ENCODE measurements at places on chromosomes 1 and 21. TPM values are rescaled to one million over a fixed set of nuclear protein-coding genes. Genes with fewer than 3 reads are reported as not detected.

Gene FAM163A
- under 0.01 TPM for total RNA-seq

Gene MYBPH
- not detected for total RNA-seq

Gene A3GALT2
- not detected for total RNA-seq

Gene TBX15
- under 0.01 TPM for total RNA-seq

Gene TEDDM1
- not detected for total RNA-seq

Gene MAN1C1
- total RNA-seq = 0.54 TPM

Gene ADORA3
- total RNA-seq = 0.54 TPM

Gene CYP4A22
- total RNA-seq = under 0.01 TPM

Gene SLAMF9
- under 0.01 TPM for total RNA-seq

Gene LENEP
- total RNA-seq = 0.54 TPM

Gene PCBP3
- 7.0 TPM for total RNA-seq

Gene DNAI4
- 2.2 TPM for total RNA-seq

Gene IGFN1
- total RNA-seq = not detected

Gene FCRL6
- under 0.01 TPM for total RNA-seq

Gene HAO2
- total RNA-seq = not detected

Gene NOTCH2
- 119 TPM for total RNA-seq

Gene BTBD8
- total RNA-seq = 3.5 TPM

Gene ELK4
- total RNA-seq = 11.6 TPM

Gene NEK7
- 28.0 TPM for total RNA-seq

Gene CNR2
- total RNA-seq = 1.3 TPM

Gene IL12RB2
- total RNA-seq = 22.4 TPM

Gene ZFP69
- 2.7 TPM for total RNA-seq

Gene EXTL2
- total RNA-seq = 8.1 TPM

Gene RWDD3
- 7.3 TPM for total RNA-seq

Gene PRDM16
- 19.9 TPM for total RNA-seq

Gene FAM43B
- under 0.01 TPM for total RNA-seq

Gene FAAH
- total RNA-seq = 14.8 TPM

Gene FOXO6
- 0.27 TPM for total RNA-seq

Gene LYPD8
- total RNA-seq = 0.54 TPM

Gene PGD
- 148 TPM for total RNA-seq

Gene LCE3D
- not detected for total RNA-seq

Gene KRTAP10-8
- total RNA-seq = not detected

Gene SPRR4
- not detected for total RNA-seq

Gene FALEC
- total RNA-seq = 0.27 TPM

Gene SUSD4
- total RNA-seq = not detected

Gene ALPL
- total RNA-seq = 0.81 TPM

Gene PTPN7
- total RNA-seq = 167 TPM

Gene PRAMEF17
- not detected for total RNA-seq

Gene CELA2B
- not detected for total RNA-seq

Gene INSRR
- under 0.01 TPM for total RNA-seq

Gene SPRR2B
- total RNA-seq = not detected

Gene KCNN3
- total RNA-seq = under 0.01 TPM

Gene TNNT2
- total RNA-seq = not detected

Gene CASQ1
- not detected for total RNA-seq

Gene TNFRSF9
- total RNA-seq = under 0.01 TPM

Gene HTR6
- total RNA-seq = under 0.01 TPM

Gene ANGPTL1
- total RNA-seq = not detected

Gene ROR1
- total RNA-seq = under 0.01 TPM

Gene AKR7A3
- 0.54 TPM for total RNA-seq

Measured in hematopoietic multipotent progenitor cell (in vitro differentiated cells).